ENCODE measurements at places on chromosomes 2 and 18.

DNA sequence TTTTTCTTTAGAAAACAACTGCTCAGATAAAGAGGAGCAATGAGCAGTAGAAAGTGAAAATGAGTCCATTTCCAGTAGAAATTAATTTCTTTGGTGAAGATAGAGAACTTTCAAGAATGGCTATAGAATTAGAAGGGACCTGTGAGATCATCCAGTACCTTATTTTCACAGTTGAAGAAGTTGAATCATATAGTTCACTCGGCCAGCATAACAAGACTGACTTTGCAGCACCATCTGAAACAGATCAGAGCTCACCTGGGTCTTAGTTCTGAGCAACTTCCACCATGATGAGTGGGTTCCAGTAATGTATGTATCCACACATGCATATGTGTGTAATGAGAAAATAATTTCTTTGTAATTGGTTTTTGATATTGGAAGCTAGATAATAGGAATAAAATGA lies 58.6 kb downstream of the CERS6 start:
- DNase-seq = no peak

- no peak for DNase-seq
Measured at GRCh38 chr2:16487686-16488085, 177.9 kb downstream of the CYRIA start.

- no peak for DNase-seq
Measured at GRCh38 chr2:109265369-109265768, 136.4 kb downstream of the SH3RF3 start.

GRCh38 chr18:58865033-58865590 lies 435 bp downstream of the ZNF532 start:
- no peak for DNase-seq
